Stimulated activated CD4-positive, alpha-beta T cell treated with anti-CD3 and anti-CD28 coated beads, Interleukin-4, amount 100 ng/mL, for 24 hours (primary cell): ENCODE measurements at places on chromosomes 5 and 9.

- DNase-seq, result no peak
Observed at GRCh38 chr5:18675041-18675440, 1040.8 kb downstream of the TAF11L14 start.

- no peak for DNase-seq
Observed at GRCh38 chr9:76405868-76406267, 11.6 kb upstream of the RFK start.

DNA sequence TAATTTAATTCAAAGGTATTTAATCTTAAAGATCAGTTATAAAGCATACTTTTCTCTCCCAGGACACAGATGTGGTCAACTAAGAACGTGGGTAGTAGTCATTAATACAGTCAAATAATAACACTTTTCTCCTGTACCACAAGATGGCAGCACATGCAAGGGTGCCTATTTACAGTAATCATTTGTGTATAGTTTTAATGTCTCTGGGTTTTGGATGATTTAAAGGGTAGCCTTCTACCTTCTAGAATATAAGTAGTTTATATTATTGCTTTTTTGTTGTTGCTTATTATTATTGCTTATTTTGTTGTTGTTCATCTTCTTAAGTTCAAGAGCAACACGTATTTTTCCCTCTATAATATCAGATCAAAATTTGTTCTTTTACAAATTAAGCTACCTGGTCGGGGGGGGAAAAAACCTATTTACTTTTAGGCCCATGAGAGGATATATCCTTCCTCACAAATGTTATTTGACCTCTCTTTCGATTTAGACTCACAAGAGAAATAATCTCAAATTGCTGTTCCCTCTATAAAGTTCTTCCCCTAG lies 59.6 kb upstream of the SLC27A6 start:
- peak; percentile 43 for DNase-seq

- no peak for DNase-seq
Observed at GRCh38 chr5:147732291-147732883, 50.1 kb downstream of the JAKMIP2 start.

DNA sequence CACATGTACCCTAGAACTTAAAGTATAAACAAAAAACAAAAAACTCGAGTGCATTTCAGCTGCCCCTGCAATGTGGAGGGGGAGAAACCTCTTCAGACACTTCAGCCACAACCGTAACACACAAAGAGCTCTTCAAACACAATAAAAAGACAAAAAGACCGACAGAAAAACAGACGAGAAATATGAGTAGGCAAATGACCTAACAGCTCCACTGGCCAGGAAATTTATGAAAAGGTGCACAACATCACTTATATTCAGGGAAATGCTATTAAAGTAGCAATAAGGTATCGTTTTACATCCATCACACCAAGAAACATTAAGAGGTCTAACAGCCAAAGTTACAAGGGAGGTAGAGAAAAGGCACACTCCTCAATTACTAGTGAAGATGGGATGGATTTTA lies 6.2 kb downstream of the ZBED3 start:
- no peak for DNase-seq

DNA sequence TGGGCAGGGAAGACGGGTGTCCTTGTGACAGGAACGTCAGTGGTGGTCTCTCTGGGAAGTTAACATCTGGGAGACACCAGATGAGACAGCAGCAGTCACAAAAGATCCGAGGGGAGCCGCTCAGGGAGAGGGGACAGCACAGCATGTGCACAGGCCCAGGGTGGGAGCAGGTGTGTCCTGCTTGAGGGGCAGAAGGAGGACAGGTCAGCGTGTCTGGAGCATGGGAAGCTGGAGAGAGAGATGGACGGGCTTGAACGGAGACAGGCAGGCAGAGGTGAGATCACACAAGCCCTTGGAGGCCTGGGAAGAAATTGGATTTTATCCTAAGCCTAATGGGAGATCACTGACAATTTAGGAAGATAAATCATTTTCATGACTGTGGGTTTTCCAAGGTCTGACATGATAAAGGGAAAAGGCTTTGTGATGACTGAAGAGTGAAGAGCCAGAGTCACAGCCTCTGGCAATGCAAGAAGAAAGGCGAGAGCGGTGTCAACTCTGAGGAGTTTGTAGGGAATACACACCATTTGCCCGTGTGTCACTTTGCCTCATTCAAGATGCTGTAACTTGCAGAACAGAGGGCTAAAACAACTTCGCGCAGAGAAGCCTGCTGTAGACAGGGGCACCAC lies 88.3 kb downstream of the FSTL4 start:
- no peak for DNase-seq

DNA sequence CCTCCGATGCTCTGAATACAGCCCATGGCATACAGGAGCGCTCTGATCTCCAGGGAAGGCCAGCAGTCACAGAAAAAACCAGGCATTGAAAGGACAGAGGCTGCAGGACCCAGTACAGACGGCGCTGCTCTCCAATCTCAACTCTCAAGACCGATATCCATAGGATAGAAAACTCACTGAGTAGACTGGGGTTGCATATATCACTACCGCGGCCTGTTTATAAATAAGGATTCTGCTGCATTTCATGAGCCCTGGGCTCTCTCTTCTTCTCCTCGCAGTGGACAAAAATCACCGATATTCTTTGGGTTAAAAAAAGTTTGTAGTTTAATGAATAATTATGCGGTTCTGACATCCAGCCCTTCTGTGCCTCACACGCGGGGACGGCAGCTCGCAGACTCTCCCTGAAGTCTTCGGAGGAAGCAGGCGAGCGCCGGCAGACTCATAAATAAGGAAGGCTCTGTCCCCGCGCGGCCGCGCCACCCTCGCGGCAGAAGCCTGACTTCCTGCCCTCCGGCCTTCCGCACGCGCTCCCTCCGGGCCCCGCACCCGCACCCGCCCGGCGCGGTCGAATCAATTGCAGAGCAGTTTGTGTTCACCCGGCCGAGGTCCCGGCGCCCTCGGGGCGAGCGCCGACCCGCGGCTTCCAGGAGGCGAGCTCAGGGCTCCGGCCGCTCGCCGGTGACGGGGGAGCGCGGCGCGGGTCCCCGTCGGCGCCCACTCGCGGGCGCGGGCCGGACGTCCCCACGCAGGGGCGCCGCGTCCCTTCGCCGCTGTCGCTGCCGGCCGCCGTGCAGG lies at the start of gene FAM78A:
Gene FAM78A, minus strand, starts transcription at position 417 of the 795 bp plus-strand sequence. Its CDS starts 331 bp downstream, at position 86.
- peak; percentile 52 for DNase-seq

GRCh38 chr5:146681585-146682105 lies 165.7 kb upstream of the GPR151 start:
- DNase-seq, result no peak

GRCh38 chr5:152104211-152104610 lies 179.6 kb upstream of the GLRA1 start:
- no peak for DNase-seq

DNA sequence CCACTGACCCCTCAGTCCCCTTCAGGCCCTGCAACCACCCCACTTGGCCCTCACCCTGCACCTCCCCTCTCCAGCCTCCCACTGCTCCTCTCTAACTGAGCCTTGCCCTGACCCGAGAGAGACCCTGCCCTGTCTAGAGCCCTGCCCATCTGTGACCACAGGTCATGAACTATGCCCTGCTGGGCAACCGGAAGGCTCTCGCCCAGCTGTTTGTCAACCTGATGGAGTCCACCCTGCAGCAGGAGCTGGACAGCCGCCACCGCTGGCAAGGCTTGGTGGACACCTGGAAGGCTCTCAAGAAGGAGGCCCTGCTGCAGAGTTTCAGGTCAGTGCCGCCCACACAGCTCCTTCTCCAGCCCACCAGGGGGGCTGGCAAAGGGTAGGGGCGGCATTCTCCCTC lies 9.4 kb downstream of the CCDC180 start:
- DNase-seq, result no peak

GRCh38 chr5:78499485-78499884 lies 139.1 kb downstream of the SCAMP1 start:
- DNase-seq, result no peak

GRCh38 chr5:59204114-59204897 lies 621.4 kb downstream of the RAB3C start:
- no peak for DNase-seq

GRCh38 chr5:138533973-138534941 lies 8.8 kb downstream of the ETF1 start:
- DNase-seq, result no peak

DNA sequence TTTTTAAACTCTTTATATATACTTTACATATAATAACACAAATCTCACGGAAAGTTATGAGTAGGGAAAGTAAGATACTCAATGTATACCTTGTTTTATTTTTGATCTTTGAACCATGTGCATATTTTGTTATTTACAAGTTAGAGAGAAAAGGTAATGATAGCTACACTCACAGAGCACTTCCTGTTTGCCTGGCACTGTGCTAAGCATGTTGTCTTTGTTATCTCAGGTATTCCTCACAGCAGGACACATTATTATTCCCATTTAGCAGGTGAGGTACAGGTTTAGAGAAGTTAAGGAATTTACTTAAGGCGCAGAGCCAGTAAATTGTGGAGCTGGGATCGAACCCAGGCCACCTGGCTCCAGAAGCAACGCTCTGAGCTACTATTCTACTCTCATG lies 3.0 kb downstream of the C9 start:
- no peak for DNase-seq

DNA sequence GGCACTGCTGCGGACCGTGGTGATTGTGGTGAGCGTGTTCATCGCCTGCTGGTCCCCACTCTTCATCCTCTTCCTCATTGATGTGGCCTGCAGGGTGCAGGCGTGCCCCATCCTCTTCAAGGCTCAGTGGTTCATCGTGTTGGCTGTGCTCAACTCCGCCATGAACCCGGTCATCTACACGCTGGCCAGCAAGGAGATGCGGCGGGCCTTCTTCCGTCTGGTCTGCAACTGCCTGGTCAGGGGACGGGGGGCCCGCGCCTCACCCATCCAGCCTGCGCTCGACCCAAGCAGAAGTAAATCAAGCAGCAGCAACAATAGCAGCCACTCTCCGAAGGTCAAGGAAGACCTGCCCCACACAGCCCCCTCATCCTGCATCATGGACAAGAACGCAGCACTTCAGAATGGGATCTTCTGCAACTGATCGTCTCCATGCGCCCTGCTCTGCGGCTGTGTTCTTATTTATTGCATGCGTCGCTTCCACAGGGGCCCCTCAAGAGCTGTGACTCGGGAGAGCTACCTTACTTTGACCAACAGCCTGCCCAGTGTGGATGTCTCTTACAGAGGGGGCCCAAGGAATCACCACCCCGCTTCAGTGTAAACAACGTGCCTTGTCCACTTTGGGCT lies 10.8 kb downstream of the S1PR3 start:
- no peak for DNase-seq

GRCh38 chr5:13704396-13704795 lies 240.1 kb downstream of the DNAH5 start:
- no peak for DNase-seq

- DNase-seq, result no peak
Observed at GRCh38 chr9:109639674-109640579, 140.1 kb upstream of the PALM2AKAP2 start.

DNA sequence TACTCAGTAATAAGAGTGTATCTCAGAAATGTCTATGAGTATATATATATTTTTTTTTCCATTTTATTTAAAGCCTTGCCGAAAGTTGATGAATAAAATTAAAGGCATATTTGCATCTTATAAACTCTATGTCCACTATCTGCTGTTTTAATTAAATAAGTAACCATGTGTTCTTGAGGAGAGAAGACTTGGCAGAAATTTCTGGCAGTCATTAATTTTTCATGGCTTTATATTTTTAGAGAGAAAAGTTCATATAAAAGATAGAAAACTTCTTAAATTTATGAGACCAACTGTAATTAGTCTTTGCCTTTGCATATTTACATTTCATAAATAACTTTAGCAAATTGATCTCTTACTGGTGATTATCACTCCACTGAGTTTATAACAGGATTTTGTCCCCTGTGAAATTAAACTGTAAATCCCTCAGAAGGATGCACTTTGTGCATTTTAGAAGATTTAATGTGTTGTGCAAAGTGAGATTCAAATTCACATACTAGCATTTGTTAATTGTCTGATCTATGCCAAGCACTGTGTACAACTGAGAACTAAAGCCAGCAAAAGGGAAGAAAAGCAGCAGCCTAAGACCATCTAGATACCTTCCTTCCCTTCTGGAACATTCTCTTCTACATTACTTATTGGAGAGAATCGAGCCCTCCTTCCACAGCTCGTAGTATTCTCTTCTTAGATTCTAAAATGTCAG lies 108.7 kb downstream of the SNCAIP start:
- DNase-seq, result no peak

GRCh38 chr9:98096091-98096490 lies 22.9 kb downstream of the TRIM14 start:
- DNase-seq, result no peak

DNA sequence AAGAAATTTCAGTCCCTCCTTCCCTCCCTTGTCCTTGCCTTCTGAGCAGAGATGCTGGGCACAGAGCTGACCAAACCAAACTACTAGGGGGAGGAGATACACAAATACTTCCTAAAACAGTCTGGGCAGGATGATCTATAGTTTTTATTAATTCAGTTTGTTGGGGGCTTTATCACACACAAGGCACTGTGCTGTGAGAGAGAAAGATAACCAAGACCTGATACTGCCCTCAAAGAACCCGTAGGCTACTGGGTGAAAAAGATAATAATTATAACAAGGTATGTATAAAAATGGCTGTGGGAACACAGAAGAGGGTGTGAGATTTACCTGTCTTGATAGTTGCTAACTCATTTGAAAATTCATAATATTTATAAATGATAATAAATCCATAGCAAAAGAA lies 354.7 kb downstream of the NDUFS4 start:
- DNase-seq, result no peak

GRCh38 chr9:133238851-133239532 lies 29.9 kb upstream of the OBP2B start:
- DNase-seq, result peak; percentile 72

- no peak for DNase-seq
Observed at GRCh38 chr5:149018909-149019443, 43.9 kb downstream of the SH3TC2 start.

DNA sequence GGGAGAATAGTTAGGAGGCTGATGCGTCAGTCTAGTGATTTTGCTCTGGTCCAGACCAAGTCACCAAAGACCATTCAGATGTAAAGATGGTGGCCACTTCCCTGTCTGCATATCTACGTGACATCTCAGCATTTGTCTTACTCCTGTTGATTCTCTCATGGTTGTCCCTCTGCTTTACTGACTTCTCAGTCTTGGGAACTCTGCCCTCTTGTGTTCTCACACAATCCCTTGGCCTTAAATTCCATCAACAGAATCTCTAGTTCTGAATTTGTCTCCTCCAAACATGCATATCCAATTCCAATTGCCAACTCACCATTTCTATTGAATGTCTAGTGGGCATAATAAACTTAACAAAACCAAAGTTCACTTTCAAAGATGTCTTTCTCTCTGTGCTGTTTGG lies 147.8 kb downstream of the SLC24A2 start:
- DNase-seq, result no peak

DNA sequence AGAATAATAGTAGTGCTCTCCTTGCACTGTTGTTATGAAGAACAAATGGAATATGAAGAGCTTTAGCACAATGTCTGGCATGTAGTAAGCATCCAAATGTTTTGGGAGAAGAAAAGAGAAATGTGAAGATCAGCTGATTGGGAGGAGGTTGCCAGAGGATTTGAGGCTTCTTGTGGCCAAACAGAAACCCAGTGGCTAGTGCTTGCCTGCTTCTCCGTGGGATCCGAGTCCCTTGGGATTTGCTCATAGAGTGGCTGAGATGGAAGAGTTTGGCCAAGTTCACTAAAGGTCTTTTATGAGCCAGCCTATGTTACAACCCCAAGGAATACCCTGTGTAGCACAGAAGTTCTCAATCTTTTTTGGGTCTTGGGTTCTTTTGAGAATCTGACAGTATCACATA lies 86.0 kb downstream of the ANGPTL2 start:
- no peak for DNase-seq
